ENCODE measurements at places on chromosomes 3 and 15. TPM values are rescaled to one million over a fixed set of nuclear protein-coding genes. Genes with fewer than 3 reads are reported as not detected.

GRCh38 chr3:21067031-21067813 is 683.8 kb downstream of the ZNF385D start:
- H3K36me3 ChIP-seq: no peaks in the 10 kb centered on the region
- H3K27ac ChIP-seq: no peak overlapping the region
- no peak overlapping the region for H3K4me3 ChIP-seq
- DNase-seq: no peak

DNA sequence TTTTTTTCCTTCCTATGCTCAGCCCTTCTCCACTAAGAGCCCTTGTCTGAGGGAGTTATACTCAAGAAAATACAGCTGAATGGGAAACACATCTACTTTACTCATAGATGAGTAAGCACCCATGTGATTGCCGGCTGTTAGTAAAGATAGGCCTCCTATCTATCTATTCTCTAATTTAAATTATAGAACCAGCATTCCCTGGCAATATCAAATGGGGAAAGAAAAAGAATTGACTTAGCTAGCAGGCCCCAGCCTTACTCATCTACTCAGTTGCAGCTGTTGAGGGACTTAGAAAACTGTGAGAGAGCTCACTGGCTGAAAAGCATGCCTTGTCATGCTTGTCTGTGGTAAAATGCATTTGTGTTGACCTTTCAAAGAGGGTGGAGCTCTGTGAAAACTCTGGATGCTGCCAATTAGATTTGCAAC is 116.9 kb upstream of the LRRFIP2 start:
- H3K36me3 ChIP-seq: peaks cover 31% of the 10 kb centered on the region
- no peak for DNase-seq
- H3K27me3 ChIP-seq: no peaks in the 10 kb centered on the region
- no peaks in the 10 kb centered on the region for H3K4me1 ChIP-seq
- no peak overlapping the region for H3K4me3 ChIP-seq
- no peak overlapping the region for H3K27ac ChIP-seq

DNA sequence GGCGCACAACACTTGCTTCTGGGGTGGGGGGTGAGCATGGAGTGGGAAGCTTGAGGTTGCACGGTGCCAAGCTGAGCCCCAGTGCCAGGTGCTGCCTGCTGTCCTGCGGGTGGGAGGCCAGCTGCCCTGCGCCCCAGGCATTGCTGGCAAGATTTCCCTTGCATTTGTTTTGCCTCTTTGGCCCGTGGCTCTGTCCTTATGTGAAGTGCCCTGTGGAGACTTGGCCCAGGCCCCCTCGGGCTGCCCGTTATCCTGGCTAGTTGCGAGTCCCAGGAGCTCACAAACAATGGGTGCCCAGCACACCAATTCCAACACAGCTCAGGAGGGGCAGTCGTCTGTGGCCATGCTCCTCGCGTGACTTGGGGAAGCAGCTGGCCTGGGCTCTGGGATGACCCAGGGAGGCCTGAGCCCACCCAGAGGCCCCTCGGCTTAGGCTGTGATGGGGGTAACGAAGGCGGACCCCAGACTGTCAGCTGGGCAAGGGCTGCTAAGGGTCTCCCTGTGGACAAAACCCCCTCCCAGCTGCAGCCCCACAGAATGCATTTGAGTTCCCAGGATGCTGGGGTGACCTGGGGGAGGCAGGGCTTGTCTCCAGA is 5.9 kb downstream of the C3orf22 start:
- DNase-seq: no peak
- no peaks in the 10 kb centered on the region for H3K36me3 ChIP-seq
- no peaks in the 10 kb centered on the region for H3K4me1 ChIP-seq

DNA sequence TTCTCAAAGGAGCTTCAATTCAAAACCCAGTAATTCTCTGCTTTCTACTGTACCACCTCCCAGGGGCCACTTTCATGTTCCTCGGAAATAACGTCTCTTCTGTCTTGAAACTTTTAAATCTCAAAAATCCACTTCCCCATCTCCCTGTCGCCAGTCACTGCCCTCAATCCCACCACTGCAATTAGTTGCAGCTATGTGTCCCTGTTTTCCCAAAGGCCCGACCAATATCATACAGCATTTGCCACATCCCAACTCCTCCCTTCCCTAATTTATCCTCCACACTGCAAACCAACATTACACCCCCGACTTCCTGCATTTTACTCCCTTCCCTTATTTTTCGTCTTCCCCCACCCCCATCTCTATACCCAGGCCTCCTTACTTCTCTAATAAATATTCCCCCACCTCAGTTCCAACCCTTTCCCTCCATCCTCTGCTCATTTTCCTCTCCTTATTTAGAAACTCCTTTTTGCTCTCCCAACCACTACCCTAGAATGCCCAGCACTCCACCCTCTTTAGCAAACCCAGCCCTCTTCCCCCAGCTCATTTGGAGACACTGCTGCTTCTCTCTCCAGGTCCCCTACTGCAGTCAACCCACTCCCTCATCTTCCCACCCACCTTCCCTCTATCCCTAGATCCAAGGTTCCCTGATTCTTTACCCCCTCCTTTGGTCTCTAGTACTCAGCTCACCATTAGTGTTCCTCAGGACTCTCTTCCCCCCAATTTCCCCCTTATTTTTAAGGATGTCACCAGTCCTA is 1.1 kb downstream of the NPTN start:
- peak; percentile 34 for DNase-seq
- peaks cover 4% of the 10 kb centered on the region for H3K4me1 ChIP-seq
- H3K4me3 ChIP-seq: peak overlapping the region; percentile 71
- H3K36me3 ChIP-seq: no peaks in the 10 kb centered on the region
- H3K27me3 ChIP-seq: no peaks in the 10 kb centered on the region

DNA sequence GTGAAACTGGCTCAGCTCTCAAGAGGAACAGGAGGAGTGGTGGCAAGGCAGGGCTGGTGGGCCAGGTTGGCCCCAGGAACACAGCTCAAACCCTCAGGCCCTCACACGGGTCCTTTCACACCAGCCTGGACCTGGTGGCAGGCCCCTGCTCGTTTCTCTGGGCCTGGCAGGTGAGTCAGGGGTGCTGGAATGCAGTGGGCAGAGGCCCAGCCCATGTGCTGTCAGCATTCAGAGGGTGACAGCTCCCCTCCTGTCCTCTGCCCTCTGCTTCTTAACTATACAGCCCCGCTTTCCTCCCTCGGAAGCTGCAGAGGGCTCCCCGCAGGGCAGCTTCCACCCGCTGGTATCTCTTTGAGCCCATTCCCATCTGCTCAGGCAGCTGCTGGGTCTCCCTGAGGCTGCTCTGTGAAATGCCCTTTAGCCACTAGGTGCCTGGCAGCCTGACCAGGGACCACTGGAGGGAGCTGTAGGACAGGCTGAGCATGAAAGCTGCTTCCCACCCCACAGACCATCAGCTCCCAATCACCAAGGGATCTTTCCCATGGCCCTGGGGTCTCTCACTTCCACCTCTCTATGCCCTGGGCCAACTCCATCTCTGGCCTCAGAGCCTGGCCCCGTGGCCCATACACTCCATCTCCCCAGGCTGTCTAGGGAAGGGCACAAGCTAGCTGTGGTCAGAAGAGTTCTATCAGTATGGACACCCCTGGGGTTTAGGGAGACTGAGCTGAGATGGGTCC is 24.8 kb downstream of the SHF start:
- no peak overlapping the region for H3K4me3 ChIP-seq
- peak; percentile 68 for DNase-seq
- no peaks in the 10 kb centered on the region for H3K36me3 ChIP-seq
- peaks cover 3% of the 10 kb centered on the region for H3K4me1 ChIP-seq
- H3K27ac ChIP-seq: no peak overlapping the region

TNFAIP8L3 gene
- polyA plus RNA-seq: 8.4 TPM

- peak; percentile 70 for DNase-seq
- H3K27me3 ChIP-seq: no peaks in the 10 kb centered on the region
- peaks cover 3% of the 10 kb centered on the region for H3K4me1 ChIP-seq
- no peak overlapping the region for H3K27ac ChIP-seq
- no peak overlapping the region for H3K4me3 ChIP-seq
These were observed 122.0 kb upstream of the MELTF start for GRCh38 chr3:197151580-197151979.

DNA sequence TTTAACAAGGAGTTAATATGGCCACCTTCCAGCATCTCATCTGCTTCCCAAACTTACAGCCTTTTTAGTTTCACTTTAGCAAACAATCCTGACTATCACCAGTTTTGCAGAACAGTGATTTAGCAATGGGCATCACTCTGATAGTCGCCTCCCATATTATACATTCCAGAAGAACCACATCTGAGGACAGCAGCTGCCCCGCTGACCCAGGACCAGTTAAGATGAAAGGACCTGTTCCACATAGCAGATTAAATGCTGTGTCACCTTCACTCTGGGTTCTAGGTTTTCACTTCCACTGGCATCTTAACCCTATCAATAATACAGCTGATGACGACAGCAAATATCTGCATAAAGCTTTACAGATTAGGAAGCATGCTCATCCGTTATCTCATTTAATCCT is 99.8 kb downstream of the TRIM69 start:
- DNase-seq: no peak
- H3K36me3 ChIP-seq: no peaks in the 10 kb centered on the region
- H3K27me3 ChIP-seq: no peaks in the 10 kb centered on the region

DNA sequence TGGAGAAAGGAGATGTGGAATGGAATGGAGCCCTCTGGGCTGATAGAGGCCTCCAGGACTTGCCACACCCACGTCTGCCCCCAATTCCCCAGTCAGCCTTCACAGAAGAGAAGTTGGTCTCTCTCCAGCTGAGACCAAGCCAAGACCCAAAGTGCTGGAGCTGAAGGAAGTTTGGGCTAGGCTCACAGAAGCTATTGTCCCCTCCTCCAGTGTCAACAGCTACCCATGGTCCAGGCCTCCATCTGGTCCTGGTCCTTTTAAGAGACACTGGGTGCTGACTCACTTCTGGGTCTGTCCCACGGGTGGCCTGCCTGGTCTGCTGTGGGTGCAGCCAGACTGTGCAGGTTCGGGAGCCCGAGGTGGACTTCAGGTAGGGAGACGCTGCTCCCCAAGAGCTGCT is 179.8 kb downstream of the APBA2 start:
- H3K27ac ChIP-seq: no peak overlapping the region
- no peaks in the 10 kb centered on the region for H3K4me1 ChIP-seq
- no peaks in the 10 kb centered on the region for H3K36me3 ChIP-seq
- H3K27me3 ChIP-seq: no peaks in the 10 kb centered on the region
- DNase-seq: no peak
- no peak overlapping the region for H3K4me3 ChIP-seq

WDR49 gene
- polyA plus RNA-seq: 0.60 TPM

- no peak overlapping the region for H3K27ac ChIP-seq
- DNase-seq: peak; percentile 63
- no peaks in the 10 kb centered on the region for H3K27me3 ChIP-seq
These were observed 19.5 kb downstream of the MESD start for GRCh38 chr15:80970018-80970657.

DNA sequence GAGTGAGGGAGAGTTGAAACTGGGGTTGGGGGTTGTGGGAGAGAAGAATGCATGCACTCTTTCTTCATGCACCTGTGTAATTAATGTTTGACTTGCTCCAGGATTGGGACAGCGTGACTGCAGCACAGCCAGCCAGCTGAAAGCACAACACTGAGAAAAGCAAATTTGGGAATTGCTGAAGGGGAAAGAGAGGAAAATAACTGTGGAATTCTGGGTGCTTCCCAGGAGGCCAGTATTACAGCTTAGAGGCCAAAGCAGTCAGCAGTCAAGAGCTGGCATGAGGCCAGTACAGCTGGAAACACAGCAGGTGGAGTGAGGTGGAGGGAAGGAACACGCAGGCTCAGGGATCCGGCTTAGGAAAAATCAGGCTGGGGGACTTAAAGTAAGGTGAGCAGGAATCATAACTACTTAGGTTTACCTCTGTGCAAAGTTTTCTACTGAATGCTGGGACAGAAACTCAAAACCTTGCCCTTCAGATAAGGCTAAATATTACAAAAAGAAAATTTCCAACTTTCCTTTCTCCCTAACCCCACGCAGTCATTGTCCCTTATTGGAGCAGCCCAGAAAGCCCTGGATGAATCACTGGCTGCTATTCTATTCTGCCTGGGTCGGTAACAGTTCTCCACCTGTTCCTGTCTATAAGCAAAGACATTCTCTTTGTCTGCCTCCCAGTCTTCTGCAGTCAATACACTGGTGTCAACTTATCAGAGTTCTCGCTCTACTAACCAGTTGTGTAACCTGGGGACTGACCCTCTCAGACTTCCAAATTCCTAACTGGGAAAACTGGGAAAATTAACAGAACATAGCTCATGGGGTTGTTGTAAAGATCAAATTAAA is 167.2 kb downstream of the MAGI1 start:
- H3K4me1 ChIP-seq: no peaks in the 10 kb centered on the region
- H3K36me3 ChIP-seq: no peaks in the 10 kb centered on the region
- H3K27me3 ChIP-seq: no peaks in the 10 kb centered on the region
- peak; percentile 69 for DNase-seq
- no peak overlapping the region for H3K4me3 ChIP-seq
- no peak overlapping the region for H3K27ac ChIP-seq

CIDEC gene
- polyA plus RNA-seq: 62.5 TPM

DNA sequence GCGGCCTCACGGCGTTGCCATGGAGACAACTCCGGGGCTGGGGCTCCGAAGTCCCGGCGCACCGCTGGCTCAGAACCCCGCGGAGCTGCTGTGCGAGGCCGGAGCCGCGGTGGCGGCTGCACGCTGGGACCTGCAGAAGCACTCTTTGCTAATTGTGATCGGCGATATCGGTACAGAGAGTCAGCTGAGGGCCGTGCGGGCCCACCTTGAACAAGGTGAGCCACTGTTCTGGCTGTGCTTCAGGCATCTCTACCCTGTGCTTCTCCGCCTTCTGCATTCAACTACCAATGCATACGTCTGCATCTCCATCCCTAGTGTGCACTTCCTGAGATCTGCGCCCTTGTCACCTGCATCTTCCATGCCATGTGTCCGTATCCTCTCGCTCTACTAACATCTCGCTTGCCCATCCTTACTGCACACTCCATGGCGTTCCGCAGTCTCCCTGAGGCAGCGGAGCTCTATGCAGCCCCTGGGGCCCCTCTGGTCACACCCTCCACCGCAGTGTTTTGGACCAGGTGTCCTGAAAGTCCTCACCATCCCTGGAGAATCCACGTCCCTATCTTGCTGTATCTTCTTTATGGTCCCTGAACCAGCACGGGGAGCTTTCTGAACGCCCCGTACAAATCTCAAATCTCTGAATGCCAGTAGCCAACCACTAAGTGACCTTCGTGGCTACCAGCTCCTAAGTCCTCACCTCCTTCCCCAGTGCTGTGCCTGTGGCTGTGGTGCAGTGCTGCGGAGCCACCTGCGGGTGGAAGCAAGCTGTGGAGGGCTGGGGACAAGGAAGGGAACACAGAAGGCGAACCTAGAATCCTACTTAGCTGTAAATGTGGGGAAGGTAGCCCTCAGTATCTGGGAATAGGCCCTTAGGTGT is 6.2 kb upstream of the MAP1A start:
- DNase-seq: peak; percentile 31
- no peaks in the 10 kb centered on the region for H3K4me1 ChIP-seq
- H3K27ac ChIP-seq: no peak overlapping the region
- peak overlapping the region; percentile 44 for H3K4me3 ChIP-seq
- H3K36me3 ChIP-seq: no peaks in the 10 kb centered on the region

- no peak for DNase-seq
- no peaks in the 10 kb centered on the region for H3K4me1 ChIP-seq
- no peaks in the 10 kb centered on the region for H3K27me3 ChIP-seq
- no peak overlapping the region for H3K4me3 ChIP-seq
- no peaks in the 10 kb centered on the region for H3K36me3 ChIP-seq
These were observed 128.1 kb upstream of the WNT5A start for GRCh38 chr3:55615039-55615693.

TUSC7 gene
- not detected for polyA plus RNA-seq

ST8SIA2 gene
- not detected for polyA plus RNA-seq

GRCh38 chr3:46464326-46465195 is at the start of gene LTF:
LTF (minus strand) TSS chr3:46464905; CDS start chr3:46464867, 38 bp downstream.
- peaks cover 12% of the 10 kb centered on the region for H3K27me3 ChIP-seq
- DNase-seq: no peak
- H3K4me1 ChIP-seq: no peaks in the 10 kb centered on the region
- H3K4me3 ChIP-seq: no peak within 1 kb of the TSS
- no peaks in the 10 kb centered on the region for H3K36me3 ChIP-seq

Data from small intestine (tissue), 16 donors.